ENCODE measurements at places on chromosomes 11 and 22.

- DNase-seq, result peak; percentile 71
Observed at GRCh38 chr11:117180020-117180419, 1.5 kb downstream of the SIDT2 start.

GRCh38 chr11:26420331-26420730 is 88.4 kb downstream of the ANO3 start:
- no peak for DNase-seq

DNA sequence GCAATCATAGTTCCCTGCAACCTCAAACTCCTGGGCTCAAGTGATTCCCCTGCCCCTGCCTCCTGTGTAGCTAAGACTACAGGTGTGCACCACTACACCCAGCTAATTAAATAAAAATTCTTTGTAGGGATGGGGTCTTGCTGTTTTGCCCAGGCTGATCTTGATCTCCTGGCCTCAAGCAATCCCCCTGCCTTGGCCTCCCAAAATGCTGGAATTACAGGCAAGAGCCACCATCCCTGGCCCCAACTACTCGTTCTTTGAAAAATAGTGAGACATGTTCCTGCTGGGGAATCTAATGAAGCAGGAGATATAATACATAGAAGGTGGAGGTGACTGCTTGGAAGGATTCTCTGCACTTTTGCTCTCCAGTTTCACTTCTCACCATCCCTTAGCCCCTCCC is 40.1 kb upstream of the RFPL3 start:
- peak; percentile 60 for DNase-seq

DNA sequence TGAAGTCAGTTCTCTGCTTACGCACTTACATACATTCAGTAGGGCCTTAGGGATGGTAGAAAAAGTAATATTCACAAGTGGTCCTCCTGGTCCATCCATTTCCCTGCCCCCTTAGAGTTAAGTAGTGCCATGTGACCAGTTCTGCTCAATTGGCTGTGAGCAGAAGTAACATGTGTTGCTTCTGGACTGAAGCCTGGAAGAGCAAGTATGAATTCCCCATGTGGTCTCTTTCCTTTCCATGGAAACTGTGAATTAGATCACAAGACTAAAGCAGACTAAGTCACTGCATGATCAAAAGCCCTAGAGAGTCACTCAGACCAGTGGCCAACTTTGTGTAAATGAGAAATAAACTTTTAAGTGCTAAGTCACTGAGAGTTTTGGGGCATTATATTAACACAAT is 341.7 kb upstream of the CADM1 start:
- DNase-seq, result no peak

GRCh38 chr11:47950396-47950795 is 30.0 kb upstream of the PTPRJ start:
- DNase-seq, result no peak

- DNase-seq, result no peak
Observed at GRCh38 chr11:130881475-130882137, 34.7 kb downstream of the SNX19 start.

DNA sequence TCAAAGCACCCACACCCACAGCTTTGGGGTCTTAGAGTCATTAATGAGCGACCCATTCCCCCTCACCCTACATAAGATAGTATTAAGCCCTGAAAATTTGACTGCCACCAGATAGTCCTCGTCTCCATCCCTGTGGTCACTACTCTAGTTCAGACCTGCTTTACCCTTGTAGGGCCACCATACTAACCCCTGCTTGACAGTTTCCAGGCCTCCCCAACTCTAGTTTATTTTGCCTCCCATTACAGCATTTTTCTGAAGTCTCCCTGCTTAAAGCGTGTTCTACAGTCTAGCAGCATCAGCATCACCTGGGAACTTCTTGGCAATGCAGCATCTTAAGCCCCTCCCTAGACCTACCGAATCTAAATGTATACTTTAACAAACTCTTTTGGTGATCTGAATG is 192.4 kb downstream of the MAML2 start:
- no peak for DNase-seq

- DNase-seq, result no peak
Observed at GRCh38 chr11:92129811-92130210, 94.8 kb upstream of the FAT3 start.

Measured in osteocyte (in vitro differentiated cells).